ENCODE measurements at places on chromosomes 7 and 10. TPM values are rescaled to one million over a fixed set of nuclear protein-coding genes. Genes with fewer than 3 reads are reported as not detected.
A peak's percentile ranks its signal among the peaks of the same experiment; 100 is the strongest.

- ATAC-seq: no peak
Observed at GRCh38 chr10:58868736-58869435, 307.6 kb upstream of the PHYHIPL start.

DNA sequence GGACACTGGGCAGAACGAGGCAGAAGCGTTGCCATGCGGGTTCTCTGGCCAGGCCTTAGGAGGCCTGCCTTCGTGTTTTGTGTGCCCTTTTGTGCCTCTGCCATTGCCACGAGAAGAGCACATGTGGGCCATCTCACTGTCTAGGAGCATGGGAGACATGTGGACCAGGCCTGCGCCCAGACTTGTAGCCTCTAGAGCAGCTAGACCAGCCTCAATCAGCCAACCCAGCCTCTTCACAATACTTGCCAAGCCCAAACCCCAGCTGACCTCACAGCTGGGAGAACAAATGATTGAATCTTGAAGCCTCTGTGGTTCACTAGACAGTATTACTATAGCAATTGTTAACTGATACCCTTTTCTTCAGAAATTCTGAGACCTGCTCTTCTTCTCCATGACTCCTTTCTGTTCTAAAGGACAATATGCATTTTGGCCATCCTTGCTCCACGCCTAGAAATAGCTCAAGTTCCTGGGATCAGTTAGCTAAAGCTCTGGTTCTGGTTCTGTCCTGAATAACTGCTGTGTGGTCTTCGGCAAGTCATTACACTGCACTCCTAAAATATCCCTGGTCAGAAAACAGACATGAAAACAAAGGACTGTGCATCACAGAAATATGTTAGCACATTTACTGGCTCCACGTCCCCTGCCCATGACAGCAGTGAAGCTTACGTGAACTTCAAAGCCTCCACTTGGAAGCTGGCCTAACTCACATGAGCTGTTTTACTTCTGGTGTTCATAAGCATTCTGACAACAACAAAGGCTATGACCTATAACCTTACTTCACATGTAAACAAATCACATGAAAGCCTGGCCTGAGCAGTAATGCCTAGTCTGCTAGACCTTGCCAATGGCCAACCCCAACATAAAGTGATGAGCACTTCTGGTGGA lies 72.3 kb upstream of the MKRN1 start:
- ATAC-seq: no peak

DNA sequence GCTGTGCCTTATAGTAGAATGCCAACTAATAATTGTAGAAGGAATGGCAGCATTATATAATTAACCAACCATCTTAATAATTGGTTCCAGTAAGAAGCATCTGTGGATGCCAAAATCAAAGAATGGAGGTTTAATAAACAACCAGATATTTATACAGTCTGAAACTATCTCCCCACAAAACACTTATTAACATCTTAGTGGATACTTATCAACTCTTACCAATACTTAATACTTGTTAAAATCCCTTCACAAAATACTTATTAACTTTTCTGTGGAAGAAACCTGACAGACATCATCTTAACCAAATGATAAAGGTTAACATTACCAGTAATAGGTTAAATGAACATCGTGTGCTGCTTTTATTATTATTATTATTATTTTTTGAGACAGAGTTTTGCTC lies 29.1 kb upstream of the FAM107B start:
- no peak for ATAC-seq

GRCh38 chr7:137402536-137403352 lies 59.2 kb upstream of the PTN start:
- no peak for ATAC-seq

Gene TAF5
- total RNA-seq: 8.7 TPM

GRCh38 chr10:60497364-60497763 lies 107.7 kb upstream of the ANK3 start:
- ATAC-seq: no peak

DNA sequence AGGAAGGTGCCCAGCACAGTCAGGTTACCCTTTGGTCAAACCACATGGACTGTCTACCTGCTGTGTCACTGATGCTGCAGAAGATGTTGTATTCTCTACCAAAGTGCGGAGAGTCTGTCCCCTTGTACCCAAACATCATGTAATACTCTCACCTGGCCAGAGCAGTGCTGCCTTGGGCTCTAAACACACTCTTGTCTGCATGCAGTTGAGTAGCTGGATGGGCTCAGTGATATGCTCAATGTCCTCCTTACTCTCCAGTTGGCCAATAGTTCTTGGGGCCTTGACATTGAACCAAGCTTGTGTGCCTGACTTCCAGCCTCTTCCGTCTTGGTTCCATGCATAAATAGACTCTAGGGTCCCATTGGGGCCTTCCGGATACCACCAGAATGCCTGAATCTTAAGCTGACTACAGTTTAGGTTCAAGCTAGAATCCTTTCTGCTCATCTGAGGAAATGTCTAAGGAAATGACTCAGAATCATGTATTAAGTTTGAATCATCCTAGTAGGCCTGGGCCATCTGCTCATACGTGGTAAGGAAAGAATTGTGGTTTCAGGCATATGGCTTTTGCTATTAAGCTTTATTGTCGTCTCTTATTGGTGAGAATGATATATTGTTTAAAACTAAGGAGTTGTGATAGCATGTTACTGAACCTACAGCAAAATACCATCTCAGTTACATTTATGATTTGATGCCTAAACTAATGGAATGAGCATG lies 118.0 kb downstream of the OTUD1 start:
- peak; percentile 77 for ATAC-seq

Gene BAZ1B
- 102 TPM for total RNA-seq

- no peak for ATAC-seq
Observed at GRCh38 chr7:84953234-84953633, 233.6 kb downstream of the SEMA3D start.

GRCh38 chr7:43535810-43536585 lies 46.9 kb upstream of the STK17A start:
- ATAC-seq: no peak

GRCh38 chr10:725302-725701 lies 35.8 kb upstream of the DIP2C start:
- ATAC-seq: no peak

Gene ZNF398
- total RNA-seq: 11.3 TPM

Gene ATG9B
- total RNA-seq: 18.2 TPM

GRCh38 chr7:34038816-34039470 lies 133.6 kb downstream of the BMPER start:
- no peak for ATAC-seq

- no peak for ATAC-seq
Observed at GRCh38 chr7:97024209-97025129, at the start of gene DLX5. DLX5 (minus strand) TSS chr7:97024831; CDS start chr7:97024623, 208 bp downstream.

DNA sequence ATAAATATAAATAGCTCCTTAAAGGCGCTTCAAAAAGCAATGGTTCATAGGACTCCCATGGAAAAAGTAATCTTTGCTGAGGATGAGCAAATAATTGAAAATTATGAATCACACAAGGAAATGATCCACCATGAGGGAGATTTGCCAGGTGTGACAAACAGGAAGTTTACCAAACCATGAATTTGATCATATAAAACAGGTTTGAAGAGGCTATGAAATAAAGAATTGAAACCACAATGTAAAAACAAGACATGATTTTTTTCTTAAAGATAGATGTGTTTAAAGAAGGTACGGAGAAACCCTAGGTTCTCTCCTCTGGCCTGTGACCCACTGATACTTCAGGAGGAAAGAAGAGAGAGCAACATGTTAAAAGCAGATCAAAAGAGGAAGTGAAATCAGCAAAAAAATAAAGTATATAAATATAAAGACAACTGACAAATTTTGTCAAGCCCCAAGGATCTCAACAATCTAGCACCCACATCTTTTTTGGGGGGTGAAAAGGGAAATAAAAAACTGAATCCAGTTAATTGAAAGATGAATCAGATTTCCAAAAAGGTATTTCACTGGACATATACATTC lies 111.3 kb upstream of the ASAH2 start:
- no peak for ATAC-seq

Gene LFNG
- total RNA-seq: 42.6 TPM

DNA sequence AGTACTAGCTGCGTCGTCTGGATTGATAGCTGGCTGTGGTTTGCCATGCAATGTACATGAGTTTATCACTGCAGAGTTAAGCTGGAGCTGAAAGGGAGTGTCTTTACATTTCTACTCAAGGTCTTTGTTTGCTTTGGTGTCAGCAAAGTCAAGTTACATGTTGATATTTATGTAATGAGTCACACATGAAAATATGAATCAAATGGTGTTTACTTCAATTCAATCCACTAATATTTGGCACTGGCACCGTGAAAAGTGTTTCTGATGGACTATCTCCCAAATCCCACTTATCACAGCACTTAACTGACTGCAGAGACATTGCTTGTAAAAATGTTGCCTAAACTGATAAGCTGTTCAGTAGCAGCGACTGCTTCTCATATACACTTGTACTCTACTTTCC lies 395.9 kb downstream of the TFEC start:
- no peak for ATAC-seq

DNA sequence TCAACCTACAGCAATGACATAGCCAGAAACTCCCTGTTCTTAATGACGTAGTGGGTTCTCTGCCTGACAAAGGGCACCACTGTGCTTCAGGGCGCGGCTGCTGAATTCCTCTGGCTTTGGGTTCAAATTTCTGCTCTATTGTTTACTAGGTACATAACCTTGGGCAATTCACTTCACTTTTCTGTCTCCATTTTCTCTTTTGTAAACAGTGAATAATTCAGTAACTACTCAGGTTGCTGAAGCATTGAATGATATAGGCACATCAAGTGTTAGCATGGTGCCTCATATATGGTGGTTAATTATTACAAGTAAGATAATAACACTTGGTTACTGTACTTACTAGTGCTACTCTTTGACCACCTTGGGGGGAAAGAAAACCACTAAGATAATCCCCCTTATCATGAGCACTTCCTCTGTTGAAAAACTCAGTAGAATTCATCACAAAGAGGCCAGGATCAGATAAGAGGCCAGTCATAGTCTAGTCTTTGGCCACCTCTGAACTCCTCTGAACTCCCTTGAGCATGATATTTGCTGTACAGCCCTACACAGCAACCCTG lies 92.0 kb upstream of the AHR start:
- ATAC-seq: no peak

DNA sequence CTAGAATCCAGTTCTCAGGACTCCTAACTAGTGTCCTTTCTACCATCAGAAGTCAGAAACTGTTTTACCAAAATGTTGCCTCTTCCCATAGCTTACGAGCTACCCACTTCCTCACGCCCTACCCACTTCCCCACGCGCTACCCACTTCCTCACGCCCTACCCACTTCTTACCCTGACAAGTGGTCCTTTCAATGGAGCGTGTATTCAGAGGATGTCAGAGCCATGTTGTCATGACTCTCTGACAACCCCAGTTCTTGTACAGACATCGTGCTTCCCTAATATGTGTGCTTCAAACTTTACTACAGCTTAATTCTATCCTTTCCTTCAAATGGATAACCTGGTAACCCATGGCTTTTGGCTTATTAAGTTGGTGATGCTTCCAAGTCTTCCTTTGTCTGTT lies 84.8 kb upstream of the PHF14 start:
- peak; percentile 45 for ATAC-seq

DNA sequence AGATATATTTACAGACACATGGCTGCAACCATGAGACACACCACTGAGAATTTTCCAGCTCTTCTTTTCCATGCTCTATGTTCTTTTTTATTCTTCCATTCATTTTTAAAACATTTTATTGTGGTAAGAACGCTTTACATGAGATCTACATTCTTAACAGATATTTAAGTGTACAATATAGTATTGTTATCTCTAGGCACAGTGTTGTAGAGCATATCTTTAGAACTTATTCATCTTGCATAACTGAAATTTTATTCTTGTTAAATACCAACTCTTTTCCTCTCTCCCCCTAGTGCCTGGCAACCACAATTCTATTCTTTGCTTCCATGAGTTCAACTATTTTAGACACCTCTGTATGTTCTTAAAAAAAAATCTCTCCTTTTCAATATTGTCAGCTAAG lies 67.1 kb upstream of the HABP2 start:
- ATAC-seq: no peak

- ATAC-seq: no peak
Observed at GRCh38 chr7:151454305-151454704, 14.4 kb upstream of the CRYGN start.

Gene ODAD2
- 0.08 TPM for total RNA-seq

Gene CCDC3
- total RNA-seq: 2.5 TPM

DNA sequence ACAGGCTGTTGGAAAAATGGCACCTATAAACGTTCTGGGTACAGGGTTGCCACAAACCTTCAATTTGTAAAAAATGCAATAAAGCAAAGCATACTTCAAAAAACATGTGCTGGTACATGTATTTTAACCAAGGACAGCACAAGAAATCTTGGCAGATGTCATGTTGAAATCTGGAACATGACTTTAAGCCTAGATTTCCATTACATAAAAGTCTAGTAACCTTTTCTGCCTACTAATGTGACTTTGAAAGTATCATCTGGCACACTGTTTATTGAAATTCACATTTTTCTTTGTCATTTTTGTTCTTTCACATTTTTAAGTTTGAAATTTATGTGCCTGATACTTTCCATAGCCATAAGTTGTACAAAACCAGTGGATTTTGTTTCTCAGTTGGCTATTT lies 296.8 kb downstream of the EXOC4 start:
- ATAC-seq: no peak

DNA sequence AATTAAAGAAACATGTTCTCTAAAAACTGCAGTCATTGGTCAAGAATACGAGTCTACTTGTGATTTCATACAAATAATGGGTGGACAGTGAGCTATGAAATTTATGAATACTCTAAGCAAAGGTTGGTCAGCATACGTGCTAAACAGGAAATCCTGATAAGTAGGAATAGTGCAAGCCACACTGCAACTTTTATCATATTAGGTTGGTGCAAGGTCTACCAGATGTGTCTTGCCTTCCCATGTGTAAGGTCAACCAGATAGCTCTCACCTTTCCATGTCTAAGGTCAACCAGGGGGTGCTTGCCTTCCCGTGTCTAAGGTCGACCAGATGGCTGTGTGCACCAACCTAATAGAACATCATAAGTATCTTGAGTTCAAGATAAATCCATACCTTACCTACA lies 2.0 kb upstream of the ITGB1 start:
- ATAC-seq: no peak

GRCh38 chr7:96521068-96521894 lies 188.4 kb downstream of the SEM1 start:
- ATAC-seq: no peak

DNA sequence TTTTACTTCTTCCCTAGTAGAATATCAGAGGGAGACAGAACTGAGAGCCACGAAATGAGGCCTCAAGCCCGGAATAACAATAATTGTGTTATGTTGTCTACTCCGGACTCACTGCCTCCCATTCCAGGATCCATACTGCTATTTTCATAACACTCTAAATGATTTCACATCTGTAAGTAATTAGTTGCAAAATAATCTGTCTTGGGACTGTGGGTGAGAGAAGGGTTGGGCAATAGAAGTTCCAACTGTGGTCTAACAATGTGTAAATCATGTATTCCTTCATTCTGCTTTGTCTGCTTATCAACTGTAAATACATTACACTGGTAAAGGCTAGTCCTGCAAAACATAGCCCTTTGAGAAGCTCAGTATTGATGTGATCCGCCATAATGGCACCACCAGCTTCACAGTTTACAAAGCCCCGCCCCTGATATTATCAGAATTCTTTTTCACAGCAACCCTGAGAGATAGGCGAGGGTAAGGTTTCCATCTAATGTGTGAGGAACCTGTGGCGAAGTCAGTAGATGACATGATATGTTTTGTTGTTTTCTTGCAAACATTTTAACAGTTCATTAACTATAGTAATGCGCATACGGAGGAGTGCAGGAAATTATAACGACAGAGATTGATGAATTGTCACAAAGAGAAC lies 265.7 kb upstream of the BMPER start:
- no peak for ATAC-seq
